Uterus (tissue), 4 donors: ENCODE measurements at places on chromosomes 5 and 9. TPM values are rescaled to one million over a fixed set of nuclear protein-coding genes. Genes with fewer than 3 reads are reported as not detected.

DNA sequence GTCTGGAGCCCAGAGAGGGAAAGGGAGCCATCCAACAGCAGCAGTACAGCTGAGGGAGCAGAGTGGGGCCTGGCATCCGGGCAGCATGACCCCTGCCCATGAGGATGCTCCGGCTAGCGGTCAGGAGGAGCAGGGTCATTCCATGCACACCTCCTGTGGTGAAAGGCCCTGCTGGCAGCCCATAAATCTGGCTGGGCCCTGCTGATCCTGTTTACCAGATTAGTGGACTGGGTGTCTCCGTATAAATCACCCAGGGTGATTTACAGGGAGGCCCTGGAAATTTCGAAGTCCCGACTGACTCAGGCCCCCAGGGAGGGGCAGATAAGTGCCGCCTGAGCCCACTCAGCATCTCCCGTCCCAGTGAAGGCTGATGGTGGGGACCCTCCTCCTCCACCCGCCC is 117.6 kb upstream of the HAND1 start:
- DNase-seq = no peak

DNA sequence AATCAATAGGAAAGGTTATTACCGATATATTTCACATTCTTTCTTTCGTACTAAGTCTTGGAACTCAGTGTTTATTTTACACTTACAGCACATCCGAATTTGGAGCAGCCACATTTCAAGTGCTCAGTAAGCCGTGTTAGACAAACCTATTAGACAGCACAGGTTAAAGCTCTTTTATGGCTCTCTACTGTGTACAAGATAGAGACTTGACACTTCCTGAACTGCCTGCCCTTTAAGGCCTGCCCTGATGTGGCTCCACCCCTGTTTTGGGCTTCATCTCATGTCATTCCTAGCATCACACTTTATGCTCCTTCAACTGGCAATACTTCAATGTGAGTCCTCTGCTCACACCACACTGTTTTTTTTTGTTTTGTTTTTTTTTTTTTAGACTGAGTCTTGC is 23.5 kb upstream of the SUSD1 start:
- no peak for DNase-seq

FAT2 gene
- total RNA-seq = not detected

GRCh38 chr5:78858364-78858763 is 126.7 kb downstream of the ARSB start:
- no peak for DNase-seq

PCDHGB3 gene
- 0.59 TPM for total RNA-seq

C9orf153 gene
- 0.82 TPM for total RNA-seq

ADGRD2 gene
- total RNA-seq = 0.76 TPM

CCDC171 gene
- total RNA-seq = 22.1 TPM

BSPRY gene
- not detected for total RNA-seq

SCGB3A1 gene
- not detected for total RNA-seq

ZNF883 gene
- 6.6 TPM for total RNA-seq

GRCh38 chr5:123209502-123210027 is 120.5 kb downstream of the PRDM6 start:
- no peak for DNase-seq

- DNase-seq = no peak
Measured at GRCh38 chr5:38660194-38660668, 103.8 kb upstream of the LIFR start.

HSPA9 gene
- 168 TPM for total RNA-seq

DNA sequence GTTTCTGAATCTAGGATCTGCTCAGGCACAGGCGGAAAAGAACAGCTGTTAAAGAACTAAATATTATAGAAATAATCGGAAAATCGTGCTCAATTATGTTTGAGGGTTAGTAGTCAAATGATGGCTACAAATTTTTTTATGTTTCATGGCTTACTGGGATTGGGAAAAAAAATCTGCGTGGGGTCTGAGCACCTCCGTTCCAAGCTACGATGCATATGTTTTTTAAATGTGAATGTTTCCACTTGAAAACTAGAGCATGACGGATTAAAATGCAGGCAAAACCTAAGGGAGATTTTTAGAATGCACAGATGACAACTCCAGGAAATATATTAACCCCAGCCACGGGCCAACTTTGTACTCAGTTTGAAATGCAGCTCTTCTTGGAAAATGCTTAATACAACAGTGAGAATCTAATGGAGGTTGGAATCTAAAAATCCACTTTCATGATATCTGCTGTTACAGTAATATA is 5.3 kb downstream of the OTP start:
- DNase-seq = no peak

HDHD3 gene
- total RNA-seq = 36.8 TPM

DNA sequence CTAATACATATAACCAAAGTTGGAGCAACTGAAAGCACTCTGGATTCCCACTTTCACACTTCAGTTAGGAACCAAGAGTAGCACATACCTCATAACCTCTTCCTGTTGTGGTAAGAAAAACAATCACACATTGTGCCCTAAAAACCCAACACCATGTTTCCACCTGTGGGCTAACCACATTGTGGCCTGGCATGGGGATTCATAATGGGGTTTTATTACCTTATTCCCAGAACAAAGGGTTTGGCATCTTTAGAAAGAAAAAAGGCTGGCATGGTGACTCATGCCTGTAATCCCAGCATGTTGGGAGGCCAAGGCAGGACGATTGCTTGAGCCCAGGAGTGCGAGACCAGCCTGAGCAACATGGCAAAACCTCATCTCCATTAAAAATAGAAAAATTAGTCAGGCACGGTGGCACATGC is 60.6 kb downstream of the HSD17B3 start:
- DNase-seq = no peak

DNA sequence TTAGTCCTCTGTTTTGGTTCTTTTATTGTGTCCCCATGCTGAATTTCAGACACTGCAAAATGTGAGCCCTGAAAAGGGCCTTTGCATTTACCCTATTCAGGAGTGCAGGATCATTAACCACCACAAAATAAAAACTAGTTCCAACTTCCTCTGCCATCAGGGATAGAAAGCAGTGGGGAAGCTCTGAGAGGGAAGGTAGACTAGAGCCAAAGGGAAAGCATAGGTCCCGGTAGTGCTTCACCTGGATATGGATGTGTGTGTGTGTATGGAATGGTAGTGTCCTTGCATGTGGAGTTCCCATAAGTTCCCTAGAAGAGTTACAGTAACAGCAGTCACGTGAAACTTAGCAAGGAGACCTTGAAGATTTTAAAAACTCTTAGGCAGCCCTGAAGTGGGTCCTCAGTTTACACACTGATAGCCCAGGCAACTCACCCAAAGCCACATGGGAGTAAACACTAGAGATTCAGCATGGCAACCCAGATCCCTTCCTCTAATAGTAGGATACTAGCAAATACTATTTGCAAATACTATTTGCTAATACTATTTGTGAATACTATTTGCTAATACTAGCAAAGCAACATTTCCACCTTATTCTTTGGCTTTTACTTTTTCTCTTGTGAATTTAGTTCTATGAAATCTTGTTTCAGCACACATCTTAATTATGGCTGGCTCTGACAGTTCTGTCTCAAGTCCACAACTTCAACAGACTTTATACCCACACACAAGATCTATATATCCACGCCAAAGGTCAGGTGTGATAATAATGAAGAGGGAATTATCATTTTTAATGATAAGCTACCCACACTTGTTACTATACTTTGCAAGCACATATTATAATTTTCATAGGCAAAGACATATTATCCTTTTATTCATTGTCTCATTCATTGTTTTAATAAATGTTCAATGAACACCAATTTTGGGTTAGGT is 70.4 kb upstream of the IFNE start:
- no peak for DNase-seq

CTNNA1 gene
- total RNA-seq = 140 TPM

DNA sequence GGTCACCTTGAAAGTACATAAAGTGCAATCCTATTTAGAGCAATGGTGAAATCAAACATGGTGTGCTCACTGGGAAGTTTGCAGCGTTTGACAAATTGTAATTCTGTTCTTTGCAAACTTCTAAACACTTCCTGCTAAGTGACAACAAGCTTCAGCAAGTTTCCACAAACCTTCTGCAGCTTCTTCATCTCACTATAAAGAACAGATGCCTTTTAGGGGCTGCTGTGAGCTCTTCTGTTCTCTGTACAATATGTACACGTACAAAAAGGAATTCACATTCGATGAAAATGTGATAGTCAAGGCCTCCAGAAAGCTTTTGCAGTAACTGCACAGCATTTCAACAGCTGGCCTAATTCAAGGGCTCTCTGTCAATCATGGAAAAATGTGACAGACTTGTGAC is 543.1 kb downstream of the CETN3 start:
- DNase-seq = no peak

- DNase-seq = no peak
Measured at GRCh38 chr5:54220230-54221040, 89.9 kb downstream of the ARL15 start.

CCNO gene
- total RNA-seq = 0.67 TPM

GRCh38 chr9:14136047-14136635 is 177.8 kb downstream of the NFIB start:
- DNase-seq = no peak

- no peak for DNase-seq
Measured at GRCh38 chr5:85017261-85017660, 632.6 kb upstream of the EDIL3 start.

- no peak for DNase-seq
Measured at GRCh38 chr5:82320966-82321365, 42.8 kb upstream of the RPS23 start.

ANXA2R gene
- total RNA-seq = 62.8 TPM

PHF24 gene
- total RNA-seq = 0.76 TPM

GPR150 gene
- not detected for total RNA-seq

GCNT1 gene
- 2.3 TPM for total RNA-seq

SHISAL2B gene
- not detected for total RNA-seq

DNA sequence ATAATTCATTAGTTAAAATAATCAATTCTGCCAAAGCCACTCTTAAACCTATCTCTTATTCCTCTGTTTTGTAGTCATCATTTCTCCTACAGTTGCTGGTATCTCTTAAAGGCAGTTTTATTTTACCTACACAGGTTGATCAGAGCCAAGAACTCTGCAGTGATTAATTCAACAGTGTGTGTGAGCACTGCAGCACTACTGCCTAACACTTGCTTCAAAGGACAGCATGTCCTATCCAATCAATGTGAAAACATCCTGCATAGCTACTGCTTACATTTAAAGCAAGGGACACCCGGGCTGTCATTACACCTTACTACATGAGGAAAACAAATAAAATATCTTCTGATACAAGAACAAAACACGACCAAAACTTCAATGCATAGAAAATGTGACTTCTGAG is 45.1 kb upstream of the HK3 start:
- DNase-seq = no peak

GRCh38 chr5:181281077-181281983 is 20.4 kb upstream of the TRIM52 start:
- DNase-seq = no peak

MARCHF3 gene
- 11.9 TPM for total RNA-seq

- no peak for DNase-seq
Measured at GRCh38 chr5:154815684-154816247, 34.6 kb downstream of the FAXDC2 start.

- DNase-seq = no peak
Measured at GRCh38 chr9:27703216-27703980, 130.1 kb upstream of the C9orf72 start.

DNA sequence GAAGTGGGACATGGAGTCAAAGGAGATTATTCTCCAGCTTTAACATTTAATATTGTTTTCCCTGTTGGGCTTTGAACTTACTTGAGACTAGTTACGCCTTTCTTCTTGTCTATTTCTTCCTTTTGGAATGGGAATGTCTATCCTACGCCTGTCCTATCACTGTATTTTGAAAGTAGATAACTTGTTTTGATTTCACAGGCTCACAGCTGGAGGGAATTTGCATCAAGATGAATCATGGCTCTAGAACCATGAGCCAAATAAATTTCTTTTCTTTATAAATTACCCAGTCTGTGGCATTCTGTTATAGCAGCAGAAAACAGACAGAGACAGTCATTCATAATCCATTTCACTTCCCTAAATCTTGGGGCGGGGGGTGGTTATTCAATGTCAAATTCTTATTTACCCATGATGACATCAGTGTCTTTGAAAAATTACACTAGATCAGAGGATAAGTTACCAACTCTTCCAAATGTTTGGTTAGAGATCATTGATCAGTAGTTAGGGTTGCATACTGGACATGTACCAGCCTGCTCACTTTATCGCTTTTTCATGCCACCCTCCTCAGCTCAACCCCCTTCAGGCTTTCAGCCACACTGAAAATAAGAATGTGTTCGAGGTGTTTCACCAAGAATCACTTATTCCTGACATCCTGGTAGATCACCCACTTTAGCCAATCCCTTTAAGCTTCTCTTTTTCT is 419.6 kb upstream of the PIK3R1 start:
- no peak for DNase-seq

OR13C5 gene
- 0.41 TPM for total RNA-seq

GALNT10 gene
- total RNA-seq = 20.2 TPM

DNA sequence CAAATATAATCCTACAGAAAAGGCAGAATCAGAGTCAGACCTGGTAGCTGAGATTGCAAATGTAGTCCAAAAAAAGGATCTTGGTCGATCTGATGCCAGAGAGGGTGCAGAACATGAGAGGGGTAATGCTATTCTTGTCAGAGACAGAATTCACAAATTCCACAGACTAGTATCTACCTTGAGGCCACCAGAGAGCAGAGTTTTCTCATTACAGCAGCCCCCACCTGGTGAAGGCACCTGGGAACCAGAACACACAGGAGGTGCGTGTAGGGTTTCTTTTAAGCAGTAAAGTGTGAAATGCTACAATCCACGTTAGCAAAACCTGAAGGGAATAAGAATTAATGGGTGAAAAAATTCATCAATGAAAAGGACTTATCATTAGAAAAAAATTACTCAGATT is 145.8 kb downstream of the GIN1 start:
- no peak for DNase-seq

GRCh38 chr9:105141146-105141975 is 103.1 kb upstream of the SLC44A1 start:
- DNase-seq = no peak

MRPL50 gene
- total RNA-seq = 11.5 TPM

DNA sequence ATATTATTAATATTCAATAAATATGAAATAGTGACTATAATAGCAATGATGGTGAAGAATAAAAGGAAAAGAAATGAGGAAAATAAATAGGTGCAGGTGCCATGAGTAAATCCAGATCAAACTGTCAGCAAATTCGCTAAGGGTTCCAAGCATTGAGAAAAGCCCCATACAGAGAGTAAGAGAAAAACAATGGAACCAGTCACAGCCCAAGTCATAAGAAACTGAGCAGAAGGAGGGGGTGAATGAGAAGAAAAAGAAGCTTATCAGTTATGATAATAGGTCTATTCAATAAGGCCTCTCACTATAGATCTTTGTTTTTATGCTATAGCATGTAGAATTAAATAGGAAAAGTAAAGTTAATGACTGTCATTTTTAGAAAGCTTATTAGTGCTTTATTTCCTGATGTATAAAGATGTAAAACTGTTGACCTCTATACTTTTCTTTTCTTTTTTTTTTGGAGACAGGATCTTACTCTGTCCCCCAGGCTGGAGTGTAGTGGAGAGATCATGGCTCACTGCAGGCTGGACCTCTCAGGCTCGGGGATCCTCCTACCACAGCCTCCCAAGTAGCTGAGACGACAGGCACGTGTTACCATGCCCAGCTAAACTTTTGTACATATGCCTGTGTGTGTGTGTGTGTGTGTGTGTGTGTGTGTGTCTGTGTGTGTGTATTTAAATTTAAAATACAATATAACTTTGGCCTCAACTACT is 72.4 kb downstream of the FYB1 start:
- DNase-seq = no peak

- DNase-seq = no peak
Measured at GRCh38 chr5:114387433-114387832, 25.6 kb downstream of the KCNN2 start.

- no peak for DNase-seq
Measured at GRCh38 chr5:139226131-139226530, 28.0 kb upstream of the SIL1 start.

GRCh38 chr5:130546211-130546610 is 618.8 kb downstream of the HINT1 start:
- DNase-seq = no peak

GRCh38 chr5:78280261-78280660 is 14.2 kb downstream of the AP3B1 start:
- no peak for DNase-seq
